ENCODE measurements at places on chromosomes 16 and 17. TPM values are rescaled to one million over a fixed set of nuclear protein-coding genes. Genes with fewer than 3 reads are reported as not detected.

FBXO39 gene
- total RNA-seq = 0.61 TPM

MFAP4 gene
- total RNA-seq = under 0.01 TPM

NTN3 gene
- total RNA-seq = not detected

KCNG4 gene
- not detected for total RNA-seq

C1QTNF8 gene
- total RNA-seq = not detected

RCVRN gene
- not detected for total RNA-seq

MYADML2 gene
- not detected for total RNA-seq

AURKB gene
- 62.6 TPM for total RNA-seq

ABCC12 gene
- total RNA-seq = not detected

B3GNT9 gene
- total RNA-seq = 1.6 TPM

C17orf50 gene
- total RNA-seq = not detected

PRSS27 gene
- total RNA-seq = 0.46 TPM

KRTAP2-1 gene
- total RNA-seq = not detected

EVPLL gene
- total RNA-seq = not detected

Data from epithelial cell of umbilical artery (primary cell).